ENCODE measurements at places on chromosomes 3 and 15.

- no peak for DNase-seq
Measured at GRCh38 chr3:70519913-70520659, 207.6 kb upstream of the MDFIC2 start.

DNA sequence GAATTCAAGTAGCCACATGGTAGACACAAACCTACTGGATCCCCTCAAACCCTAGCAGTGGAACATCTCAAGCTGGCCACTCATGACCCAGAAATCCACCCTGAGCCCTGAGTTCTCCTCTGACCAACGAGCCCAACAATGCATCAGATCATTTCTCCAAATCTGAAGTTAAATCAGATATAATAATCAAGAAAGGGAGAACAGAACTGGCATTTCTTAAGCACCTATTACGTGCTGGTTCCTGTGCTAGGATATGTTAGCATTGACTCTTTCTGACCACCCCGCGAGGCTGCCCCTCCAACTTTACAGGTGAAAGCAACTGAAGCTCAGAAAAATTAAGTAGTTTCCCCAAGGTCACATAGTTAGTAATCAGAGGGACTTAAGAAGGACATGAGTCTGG lies 51.5 kb upstream of the CCDC174 start:
- DNase-seq, result no peak

DNA sequence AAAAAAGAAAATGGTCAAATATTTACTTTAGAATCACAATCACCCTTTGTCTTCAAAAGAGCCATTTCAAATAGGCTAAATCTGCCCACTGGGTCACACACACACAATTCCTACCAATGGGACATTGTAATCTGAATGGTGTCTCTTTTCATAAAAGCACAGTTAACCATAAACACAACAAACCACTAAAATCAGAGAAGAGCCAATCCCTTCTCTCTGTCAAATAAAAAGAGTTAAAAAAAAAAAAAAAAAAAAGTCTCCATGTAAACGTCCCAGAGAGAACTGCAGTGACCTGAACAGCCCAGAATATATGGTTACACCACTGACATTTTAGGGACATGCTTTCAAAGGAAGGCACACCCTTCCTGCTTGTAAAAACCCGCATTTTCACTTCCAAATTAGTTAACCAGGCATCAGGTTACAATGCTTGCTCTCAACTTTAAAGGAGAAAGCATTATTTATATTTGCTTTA lies 63.7 kb downstream of the PRICKLE2 start:
- DNase-seq, result no peak

DNA sequence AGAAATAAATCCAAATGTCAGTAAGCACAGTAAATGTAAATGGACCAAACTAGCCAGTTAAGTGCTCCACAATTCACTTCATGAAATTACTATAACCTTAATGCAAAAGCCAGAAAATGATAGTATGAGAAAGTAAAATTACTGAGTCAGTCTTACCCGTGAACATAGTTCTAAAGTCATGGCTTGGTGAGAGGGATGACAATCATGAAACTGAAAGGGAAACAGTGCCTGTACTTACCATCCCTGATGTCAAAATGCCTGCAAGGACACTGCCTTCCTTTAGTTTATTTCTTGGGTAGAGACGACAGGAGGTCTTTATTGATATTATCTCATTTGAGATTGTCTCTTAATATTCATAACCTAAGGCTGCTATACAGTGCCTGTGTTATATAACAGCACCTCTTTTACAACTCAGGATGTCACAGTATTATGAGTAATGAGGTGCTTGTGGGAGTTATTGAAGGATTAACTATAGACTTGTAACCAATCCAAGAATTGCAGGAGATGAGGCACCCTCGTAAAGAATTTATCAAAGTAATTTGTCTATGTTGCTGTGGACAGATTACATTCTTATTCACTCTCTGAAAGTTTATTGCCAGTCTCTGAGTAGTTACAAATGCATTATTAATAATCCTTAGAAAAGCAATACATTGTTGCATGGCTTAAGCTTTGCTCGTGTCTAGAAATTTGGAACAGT lies 142.9 kb upstream of the BFSP2 start:
- DNase-seq, result no peak

DNA sequence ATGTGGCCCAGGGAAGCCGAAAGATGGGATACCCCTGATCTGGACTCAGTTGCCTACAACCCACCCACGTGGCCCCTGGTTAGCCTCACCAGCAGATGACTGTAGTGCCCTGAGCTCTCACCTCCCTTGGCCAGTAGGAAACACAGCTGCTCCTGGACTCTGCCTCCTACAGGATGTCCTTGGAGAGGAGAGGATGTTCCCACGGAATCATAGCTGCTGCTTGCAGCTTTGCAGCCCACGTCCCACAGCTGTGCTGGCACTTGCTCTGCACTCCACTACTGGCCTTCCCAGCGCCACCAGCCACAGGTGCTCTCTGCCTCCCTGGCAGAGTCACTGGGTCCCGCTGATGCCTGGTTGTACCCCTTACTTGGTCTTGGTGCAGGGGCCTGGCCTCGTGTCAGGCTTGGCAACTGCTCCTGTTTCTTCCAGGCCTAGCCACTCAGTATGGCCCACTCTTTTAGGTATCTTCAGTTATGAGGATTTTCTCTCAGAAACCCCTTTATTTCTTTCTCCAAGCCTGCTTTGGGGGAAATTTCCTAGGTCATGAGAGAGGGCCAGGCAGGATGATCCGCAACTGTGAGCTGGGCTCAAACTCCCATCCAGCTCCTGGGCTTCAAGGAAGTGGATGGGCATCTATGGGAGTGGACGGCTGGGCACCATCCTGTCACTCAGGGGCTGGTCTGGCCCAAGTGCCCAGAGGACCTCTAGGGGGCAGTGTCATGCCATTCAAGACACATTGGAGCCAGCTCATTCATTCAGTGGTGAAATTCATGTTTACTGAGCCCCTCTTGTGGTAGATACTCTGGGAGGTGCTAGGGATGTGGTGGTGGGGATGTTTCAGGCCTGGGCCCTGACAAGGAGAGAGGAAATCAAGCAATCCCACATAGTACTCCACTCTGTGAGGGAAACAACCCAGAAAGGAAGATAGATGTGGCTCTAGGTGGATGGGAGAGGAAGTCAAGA lies 16.2 kb upstream of the VILL start:
- DNase-seq, result peak; percentile 56

DNA sequence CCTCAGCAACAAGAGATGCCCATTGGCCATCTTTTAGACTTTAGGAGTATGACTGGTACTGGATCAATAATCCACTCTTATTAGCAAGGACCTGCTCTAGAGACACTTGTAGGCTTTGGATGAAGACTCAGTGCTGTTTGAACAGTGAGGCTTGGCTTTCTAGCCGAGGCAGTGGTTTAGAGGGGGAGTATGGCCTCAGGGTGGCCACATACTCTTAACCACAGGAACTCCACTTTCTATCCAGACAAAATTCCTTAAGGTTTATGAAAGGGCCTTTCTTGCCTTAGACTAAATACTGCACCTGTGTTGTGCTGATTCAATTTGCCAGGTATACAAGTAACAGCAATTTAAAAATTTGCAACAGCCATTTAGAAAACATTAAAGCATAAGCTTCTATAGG lies 1046.3 kb downstream of the DIPK2A start:
- DNase-seq, result no peak

DNA sequence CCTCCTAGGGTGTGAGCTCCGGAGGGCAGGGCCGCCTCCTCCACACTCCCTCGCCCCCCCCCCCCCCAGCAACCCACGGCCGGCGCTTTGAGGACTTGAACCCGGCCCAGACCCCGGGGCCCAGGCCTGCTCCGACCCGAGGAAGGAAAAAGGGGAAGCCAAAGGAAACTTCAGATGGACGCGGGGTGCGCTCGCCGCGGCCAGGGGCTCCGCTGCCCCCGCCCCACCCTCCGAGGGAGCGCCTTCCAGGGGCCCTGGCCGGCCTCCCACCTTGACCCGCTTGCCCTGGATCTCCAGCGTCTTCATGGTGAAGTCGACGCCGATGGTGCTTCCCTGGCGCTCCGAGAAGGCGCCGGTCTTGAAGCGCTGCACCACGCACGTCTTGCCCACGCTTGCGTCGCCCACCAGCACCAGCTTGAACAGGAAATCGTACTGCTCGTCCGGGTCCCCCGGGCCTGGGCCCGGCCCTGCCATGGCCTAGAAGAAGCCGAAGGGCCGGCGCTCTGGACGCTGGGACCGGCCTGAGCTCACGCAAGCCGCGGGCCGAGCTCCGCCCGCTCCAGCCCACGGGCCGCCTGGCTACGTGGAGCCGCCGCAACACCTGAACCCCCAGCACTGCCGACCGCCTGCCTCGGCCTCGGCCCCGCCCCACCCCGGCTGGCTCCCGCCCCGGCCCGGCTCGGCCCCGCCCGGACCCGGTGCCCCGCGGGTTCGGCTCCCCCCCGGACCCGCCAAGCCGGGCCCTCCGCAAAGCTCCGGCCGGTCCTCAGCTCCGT lies 400 bp downstream of the RAB43 start:
- no peak for DNase-seq

- no peak for DNase-seq
Measured at GRCh38 chr3:46389306-46389705, 17.6 kb downstream of the CCR5AS start.

DNA sequence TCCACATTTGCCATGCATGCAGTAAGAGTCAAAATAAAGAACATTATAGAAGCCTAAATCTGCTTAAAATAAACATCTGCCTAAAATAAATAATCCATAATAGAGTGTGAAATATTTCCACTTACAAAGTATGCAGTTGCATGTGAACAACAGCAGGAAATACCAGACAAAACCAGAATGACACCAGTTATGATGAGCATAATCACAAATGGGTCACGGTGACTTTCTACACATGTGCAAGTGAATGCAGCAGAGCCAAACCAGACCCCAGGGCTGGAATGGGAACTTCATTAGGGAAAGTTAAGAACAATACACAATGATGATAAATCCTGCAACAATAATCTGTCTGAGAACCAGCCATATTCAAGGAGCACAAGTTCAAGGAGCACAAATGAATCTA lies 615.5 kb downstream of the ROBO2 start:
- DNase-seq, result peak; percentile 2

GRCh38 chr15:90531147-90531546 lies 1.4 kb downstream of the CRTC3 start:
- DNase-seq, result no peak

DNA sequence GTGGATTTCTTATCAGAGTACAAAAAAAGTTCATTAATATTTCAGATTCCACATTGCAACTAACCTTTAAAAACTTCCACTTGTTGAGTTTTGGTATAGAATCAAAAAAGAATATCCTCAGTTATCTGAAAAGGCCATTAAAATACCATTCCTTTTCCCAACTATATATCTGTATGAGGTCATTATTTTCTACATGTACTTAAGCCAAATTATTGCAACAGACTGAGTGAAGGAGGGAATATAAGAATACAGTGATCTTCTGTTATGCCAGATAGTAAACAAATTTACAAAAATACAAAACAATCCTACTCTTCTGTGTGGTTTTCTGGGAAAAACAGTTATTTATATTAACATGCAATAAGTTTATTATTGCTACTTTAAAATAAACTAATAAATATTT lies 5.7 kb upstream of the GANC start:
- DNase-seq, result peak; percentile 11

GRCh38 chr3:81045976-81046375 lies 715.5 kb downstream of the GBE1 start:
- no peak for DNase-seq

DNA sequence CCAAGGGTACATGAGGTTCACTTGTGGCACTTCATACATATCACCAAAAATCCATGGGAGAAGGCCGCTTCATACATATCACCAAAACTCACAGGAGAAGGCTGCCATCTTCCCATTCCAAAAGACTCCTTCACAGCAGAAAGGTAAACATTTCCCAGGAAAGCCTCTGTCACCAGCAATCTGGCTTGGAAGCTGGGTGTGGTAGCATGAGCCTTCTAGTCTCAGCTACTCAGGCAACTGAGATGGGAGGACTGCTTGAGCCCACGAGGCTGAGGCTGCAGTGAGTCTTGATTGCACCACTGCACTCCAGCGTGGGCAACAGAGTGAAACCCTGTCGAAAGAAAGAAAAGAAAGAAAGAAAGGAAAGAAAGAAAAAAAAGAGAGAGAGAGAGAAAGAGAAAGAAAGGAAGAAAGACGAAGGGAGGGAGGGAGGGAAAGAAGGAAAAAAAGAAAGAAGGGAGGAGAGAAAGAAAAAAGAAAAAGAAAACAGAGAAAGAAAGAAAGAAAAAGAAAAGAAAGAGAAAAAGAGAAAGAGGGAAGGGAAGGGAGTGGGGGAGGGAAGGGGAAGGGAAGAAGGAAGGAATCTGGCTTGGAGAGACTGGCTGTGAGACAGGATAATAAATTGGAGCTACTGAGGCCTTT lies 7.2 kb downstream of the LRIG1 start:
- no peak for DNase-seq

DNA sequence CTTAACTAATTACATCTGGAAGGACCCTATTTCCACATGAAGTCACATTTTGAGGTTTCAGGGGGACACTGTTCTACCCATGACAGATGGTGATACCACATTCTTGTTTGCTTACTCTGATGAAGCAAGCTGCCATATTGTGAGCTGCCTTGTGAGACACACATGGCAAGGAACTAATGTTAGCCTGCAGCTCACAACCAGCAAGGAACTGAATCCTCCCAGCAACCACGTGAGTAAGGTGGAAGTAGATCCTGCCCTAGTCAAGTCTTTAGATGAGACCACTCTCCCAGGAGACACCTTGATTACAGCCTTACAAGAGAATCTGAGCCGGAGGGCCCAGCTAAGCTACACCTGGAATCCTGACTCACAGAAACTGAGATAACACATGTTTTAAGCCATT lies 160.1 kb downstream of the PDE8A start:
- peak; percentile 64 for DNase-seq

GRCh38 chr3:13136426-13136825 lies 63.2 kb upstream of the IQSEC1 start:
- DNase-seq, result no peak

DNA sequence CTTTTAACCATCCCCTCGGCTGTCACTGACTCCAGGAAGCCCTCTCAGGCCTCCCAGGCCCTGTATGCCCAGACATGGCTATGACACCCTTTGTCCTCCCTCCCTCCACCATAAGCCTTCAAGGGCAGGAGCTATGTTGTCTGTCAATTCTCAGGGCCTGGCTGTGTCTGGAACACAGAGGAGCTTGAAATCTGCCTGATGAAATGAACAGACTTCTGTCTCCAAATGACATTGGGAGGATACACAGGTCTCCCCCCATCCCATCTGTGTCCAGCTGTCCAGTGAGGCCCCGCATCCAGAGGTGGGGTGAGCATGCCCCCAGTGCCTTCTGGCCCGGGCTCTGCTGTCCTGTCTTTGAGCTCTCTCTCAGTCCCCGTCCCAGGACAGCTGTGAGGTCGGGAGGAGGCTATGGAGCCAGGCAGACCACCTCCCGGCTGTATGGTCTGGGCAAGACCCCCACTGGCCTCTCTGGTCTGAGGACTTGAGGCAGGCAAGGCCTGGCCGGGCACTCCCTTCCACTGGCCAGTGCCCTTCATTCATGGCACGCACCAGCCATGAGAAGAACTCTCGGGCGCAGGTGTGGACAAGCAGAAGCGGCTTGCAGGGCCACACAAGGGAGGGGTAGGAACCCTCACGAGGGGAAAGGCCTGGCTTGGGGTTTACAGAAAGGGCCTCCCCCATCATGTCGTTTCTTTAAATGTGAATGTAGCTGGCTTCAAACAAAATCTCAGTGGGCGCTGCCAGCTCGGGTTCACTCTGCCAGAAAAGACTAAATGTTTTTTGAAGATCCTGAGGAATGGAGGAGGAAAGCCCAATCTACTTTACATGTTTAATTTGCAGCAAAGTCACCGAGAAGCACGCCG lies 38.9 kb downstream of the PCSK6 start:
- DNase-seq, result no peak

- peak; percentile 58 for DNase-seq
Measured at GRCh38 chr3:31274326-31275024, 258.2 kb upstream of the STT3B start.

Data from AG10803 (cell line).